ENCODE measurements at places on chromosomes 1 and 21.

- no peak for DNase-seq
These were observed 56.2 kb upstream of the ROR1 start for GRCh38 chr1:63717511-63718065.

DNA sequence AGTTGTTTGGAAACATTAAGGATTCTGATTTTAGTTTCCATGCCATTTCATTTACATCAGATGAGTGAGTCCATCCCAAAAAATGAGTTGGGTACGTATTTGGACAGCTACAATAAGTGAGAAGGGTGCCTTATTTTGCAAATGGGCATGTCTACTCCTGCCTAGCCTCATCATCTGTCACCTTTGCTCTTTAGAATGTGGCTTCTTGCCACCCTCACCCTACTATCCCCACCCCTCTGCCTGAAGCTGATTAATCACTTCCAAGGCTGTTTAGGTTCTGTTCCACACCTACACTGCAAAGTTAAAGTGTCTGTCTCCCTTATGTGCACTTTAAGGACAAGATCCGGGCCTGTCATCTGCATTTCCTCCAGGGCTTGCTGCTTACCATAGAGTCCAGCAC is 61.2 kb downstream of the ST6GALNAC5 start:
- DNase-seq = no peak

- DNase-seq = peak; percentile 59
These were observed at the start of gene GLMP for GRCh38 chr1:156295391-156295947. TSS of gene GLMP (minus strand) at chr1:156295679. CDS start at chr1:156295645, 34 bp downstream.

DNA sequence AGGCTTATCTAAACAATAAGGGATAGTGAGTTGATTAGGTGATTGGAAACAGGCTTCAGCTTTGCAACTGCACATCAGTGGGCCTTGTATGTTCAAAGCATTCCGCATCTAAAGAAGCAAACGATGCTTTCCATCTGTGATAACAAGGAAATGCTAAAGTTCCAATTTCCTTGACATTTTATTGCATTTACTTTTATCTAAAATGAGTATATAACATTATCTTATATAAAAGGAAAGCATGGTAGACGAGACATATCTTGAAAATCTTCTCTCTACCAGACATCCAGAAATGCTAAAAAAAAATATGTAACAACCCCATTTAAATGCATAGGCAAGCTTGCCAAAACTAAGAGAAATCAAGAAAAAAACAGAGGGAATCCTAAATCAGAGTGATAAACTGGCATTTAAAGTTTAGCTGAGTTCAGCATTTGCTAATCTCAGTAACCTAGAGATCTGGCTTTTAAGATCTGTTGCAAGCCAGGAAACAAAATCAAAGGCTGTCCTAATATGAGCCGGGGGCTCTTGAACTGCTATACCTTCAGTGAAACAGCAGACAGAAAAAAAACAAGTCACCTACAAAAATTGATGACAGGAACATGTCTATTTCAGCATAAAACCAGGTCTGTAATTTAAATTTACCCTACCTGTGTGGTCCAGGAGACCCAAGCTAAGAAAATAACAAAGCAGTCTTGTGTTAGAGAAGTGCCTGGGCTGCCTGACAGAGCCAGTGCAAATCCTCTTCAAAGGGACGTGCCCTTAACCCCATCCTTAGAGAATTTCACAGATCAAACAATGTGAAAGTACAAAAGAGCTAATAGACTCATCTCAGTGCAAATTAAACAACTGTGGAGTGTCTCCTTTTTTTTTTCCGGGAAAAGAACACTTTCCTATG is 3.1 kb upstream of the RGS13 start:
- DNase-seq = no peak

DNA sequence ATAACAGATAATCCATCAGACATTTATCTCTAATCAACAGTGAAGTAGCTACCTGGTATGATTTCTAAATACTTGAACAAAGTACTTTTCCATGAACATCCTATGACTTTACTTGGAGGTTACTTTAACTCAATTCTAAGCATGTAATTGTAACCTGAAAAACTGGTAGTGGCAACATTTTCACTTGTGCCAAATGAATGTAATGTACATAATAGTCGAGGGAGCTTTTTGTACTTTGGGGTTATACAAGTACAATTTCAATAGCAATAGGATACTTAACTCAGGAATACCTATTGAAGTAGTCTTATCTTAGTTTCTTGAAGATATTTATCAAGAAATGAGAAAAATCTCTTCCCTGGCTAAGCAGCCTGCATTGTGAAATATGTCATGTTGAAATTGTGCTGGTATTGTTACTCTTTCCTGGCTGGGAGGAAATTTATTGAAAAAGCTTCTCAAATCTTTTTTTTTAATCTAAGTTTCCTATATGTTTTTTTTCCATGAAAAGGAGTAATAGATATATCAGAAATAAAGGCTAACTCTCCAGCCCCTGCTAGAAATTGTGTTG is 33.7 kb upstream of the CACYBP start:
- DNase-seq = no peak

All from kidney capillary endothelial cell (primary cell).